Endodermal cell (in vitro differentiated cells): ENCODE measurements at places on chromosomes 1 and 21. TPM values are rescaled to one million over a fixed set of nuclear protein-coding genes. Genes with fewer than 3 reads are reported as not detected.

Gene USH2A
- 3.1 and 3.2 TPM in 2 replicates for total RNA-seq

GRCh38 chr1:94329276-94329675, 88.9 kb upstream of the ABCD3 start:
- no peak for DNase-seq

Gene LCE2B
- not detected in 2 replicates for total RNA-seq

- peak; percentile 18 for DNase-seq
Measured at GRCh38 chr21:42160111-42160721, 58.7 kb upstream of the ABCG1 start.

DNA sequence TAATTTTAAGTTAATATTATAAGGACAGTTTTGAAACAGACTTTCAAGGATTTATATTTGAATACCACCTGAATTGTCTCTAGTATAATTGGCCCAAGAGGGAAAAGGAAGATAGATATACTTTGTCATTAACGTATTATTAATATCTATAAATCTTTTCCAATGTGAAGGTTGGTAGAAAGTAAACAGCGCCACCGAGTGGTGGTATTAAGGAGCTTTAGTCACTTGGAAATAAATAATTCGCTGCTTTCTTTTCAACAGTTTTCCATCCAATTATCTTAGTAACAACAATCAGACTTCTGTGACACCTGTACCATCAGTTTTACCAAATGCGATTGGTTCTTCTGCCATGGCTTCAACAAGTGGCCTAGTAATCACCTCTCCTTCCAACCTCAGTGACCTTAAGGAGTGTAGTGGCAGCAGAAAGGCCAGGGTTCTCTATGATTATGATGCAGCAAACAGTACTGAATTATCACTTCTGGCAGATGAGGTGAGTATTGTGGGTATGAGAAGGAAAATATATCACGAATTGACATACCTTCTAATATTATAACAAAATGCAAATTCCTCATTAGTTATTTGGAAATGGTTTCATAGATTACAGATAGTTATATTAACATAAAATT, 37.7 kb downstream of the SH3GLB1 start:
- DNase-seq: no peak

Gene LHX4
- not detected in 3 replicates for total RNA-seq

DNA sequence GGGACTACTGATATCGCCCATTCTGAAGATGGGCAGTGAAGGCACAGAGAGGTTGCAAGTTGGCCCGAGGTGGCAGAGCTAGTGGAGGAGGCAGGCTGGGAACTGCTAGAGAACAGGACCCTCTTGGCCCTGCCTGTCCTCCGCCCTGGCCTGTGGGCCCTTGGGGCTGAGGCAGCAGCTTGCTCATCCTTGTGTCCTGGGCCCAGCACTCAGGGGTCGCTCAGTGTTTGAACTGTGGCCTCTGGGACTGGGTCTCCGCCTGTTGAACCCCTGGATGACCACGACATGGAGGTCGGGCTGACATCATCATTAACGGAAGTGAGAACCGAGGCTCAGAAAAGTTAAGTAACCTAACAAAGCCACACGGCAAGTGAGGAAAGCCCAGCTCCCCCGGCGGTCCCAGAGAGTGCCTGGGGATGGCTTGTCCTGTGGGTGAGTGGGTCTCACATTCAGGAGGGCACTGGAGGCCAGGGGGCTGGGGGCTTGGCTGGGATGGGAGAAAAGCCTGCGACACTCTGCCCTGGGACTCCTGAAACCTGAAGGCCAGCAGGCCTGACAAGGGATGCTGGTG, 23.0 kb upstream of the DDOST start:
- DNase-seq: no peak

- peak; percentile 86 for DNase-seq
Measured at GRCh38 chr1:14733048-14733778, 134.7 kb downstream of the KAZN start.

Gene TRIM17
- 13.9 and 19.6 TPM in 2 replicates for total RNA-seq

Gene DISP1
- total RNA-seq: 7.5 to 9.9 TPM (median 8.4 TPM) in 3 replicates

DNA sequence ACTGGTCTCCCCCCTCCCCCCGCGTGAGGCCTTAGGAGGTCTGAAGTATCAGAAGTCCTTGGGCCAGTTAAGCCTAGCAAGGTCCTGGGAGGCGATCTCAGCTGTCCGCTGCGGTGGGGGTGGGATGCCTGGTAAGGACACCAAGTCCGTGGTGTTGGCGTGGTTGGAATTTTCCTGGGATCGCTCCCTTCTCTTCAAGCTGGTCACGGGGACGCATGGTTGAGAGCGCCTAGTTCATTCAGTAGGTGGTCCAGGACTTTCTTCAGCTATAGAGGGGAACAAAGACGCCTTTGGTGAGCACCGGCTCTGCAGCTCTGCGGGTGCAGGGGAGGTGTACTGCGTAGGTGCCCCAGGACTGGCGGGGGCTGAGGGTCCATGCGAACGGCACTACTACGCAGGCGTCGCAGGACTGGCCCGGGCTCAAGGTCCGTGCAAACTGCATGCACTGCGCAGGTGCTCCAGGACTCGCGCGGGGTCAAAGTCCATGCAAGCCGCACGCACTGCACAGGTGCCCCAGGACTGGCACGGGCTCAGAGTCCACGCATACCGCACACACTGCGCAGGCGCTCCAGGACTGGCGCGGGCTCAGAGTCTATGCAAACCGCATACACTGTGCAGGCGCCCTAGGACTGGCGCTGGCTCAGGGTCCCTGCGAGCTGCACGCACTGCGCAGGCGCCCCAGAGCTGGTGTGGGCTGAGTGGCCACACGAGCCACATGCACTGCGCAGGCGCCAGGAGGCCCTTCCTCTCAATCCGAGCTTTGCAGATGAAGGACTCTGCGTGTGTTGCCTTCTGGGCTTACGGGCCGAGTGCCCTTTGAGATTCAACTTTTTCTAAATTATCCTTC, 36.6 kb upstream of the HMGN1 start:
- DNase-seq: no peak

- no peak for DNase-seq
Measured at GRCh38 chr1:168007691-168008090, 70.8 kb upstream of the MPC2 start.

GRCh38 chr1:182563095-182563494, 26.0 kb downstream of the RNASEL start:
- no peak for DNase-seq

DNA sequence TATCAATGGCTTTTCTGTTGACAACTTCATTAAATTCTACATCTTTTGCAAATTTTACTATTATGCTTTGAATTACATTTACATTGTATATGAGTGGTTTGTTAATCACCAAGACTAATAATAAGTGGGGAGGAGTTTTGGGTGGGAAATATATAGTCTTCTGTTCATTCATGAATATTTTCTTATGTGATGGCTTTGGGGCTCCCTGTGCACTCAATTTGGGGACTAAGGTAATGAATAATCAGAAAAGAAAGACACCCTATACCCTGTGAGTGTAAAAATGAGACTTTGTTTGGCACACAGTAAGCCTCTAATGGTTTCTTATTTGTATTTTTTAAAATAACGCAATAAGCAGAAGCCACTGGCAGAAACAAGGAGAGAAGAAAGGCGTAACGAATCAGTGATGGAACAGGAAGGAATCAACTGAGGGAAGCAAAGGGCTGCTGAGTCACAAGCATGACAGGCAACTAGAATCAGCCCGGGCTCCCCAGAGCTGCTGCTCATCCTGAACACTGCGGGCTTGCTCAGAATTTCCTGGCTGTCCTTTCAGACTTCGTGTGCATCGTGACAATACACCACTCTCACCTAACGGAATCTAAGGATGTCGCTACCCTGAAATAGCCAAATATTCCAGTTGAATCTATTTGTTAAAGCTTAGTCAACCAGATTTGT, 20.8 kb upstream of the RGS2 start:
- DNase-seq: no peak

DNA sequence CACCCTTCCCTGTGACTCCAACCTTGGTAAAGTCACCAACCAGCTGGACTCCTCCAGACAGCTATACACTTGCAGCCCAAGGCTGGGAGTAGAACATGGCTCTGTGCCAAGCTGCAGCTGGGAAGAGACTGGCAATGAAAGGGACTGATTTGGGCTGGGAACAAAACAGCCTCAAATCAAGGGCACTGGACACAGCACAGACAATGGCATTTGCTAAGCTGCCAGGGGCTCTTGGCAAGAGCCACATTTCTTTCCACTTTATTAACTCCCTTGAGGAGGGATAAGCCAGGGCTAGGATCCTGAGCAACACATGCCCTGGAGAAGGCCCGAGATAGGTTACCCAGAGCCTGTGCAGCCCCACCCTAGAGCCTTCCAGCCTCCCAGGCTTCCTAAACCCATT, 12.0 kb downstream of the SYT11 start:
- DNase-seq: no peak

Gene CRYZL1
- 44.3 to 51.0 TPM (median 49.0 TPM) in 3 replicates for total RNA-seq

Gene PPFIA4
- 4.3 and 8.4 TPM in 2 replicates for total RNA-seq

DNA sequence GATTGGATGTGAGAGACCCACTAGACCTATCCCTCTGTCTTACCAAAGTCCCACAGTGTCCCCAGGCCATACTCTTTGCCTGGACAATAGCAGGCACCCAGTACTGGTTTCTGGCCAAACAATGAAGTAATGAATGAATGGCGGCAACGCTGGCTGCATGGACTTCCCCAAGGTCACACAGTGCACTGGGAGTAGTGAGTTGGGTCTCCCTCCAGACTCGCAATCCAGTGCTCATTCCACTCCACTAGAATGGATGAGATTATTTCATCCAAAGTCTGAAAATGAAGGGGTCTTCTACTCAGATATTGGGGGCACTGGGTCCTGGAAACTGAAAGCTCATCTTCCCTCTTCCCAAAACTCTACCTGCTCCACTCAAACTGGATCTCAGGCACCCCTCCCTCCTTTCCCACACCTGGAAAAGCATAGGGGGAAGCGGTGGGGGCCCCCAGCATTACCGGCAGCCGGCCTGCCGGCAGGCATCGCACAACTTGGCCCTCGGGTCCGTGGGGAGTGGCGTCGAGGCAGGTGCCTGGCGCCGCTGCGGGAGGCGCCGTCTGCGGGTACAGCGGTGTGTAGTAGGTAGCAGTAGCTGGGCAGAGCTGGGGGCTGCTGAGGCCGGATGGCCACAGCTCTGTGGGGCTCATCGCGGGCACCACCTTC, 816 bp downstream of the E2F2 start:
- no peak for DNase-seq

DNA sequence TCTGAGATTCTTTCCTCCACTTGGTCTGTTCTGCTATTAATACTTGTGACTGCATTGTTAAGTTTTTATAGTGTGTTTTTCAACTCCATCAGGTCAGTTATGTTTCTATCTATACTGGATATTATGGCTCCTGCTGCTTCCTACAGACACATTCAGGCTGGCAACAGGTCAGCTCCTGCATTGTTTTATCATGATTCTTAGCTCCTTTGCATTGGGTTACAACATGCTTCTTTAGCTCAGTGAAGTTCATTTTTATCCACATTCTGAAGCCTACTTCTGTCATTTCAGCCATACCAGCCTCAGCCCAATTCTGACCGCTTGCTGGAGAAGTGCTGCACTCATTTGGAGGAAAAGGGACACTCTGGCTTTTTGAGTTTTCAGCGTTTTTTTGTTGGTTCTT, 37.3 kb upstream of the F3 start:
- DNase-seq: no peak

DNA sequence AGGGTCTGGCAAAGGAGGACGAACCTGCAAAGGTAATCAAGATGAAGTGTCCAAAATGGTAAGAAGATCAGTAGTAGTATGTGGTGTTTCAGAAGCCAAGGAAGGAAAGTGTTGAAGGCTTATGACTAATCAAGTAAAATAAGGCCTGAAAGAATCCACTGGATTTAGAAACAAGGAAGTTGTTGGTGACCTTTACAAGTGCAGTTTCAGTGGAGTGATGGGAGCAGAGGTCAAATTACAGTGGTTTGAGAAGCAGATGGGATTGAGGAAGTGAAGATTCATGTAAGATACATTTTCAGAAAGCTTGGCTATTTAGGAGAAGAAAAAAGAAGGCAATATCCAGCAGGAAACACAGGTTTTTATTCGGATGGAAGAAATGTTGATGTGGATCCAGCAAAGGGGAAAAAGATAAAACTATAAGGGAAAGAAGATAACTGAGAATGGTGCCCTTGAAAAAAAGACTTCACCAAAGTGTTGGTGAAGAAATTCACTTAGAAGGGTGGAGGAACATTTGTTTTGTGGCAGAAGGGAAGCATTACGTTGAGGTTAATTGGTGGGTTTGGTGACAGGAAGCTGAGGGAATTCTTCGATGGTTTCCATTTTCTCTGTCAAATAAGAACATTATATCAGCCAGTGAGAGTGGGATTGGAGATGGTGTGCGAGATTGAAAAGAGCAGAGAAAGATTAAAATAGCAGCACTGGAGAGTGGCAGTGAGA, 2.1 kb downstream of the ARMH1 start:
- no peak for DNase-seq
